Natural killer cell (primary cell): ENCODE measurements at places on chromosomes 2 and 18. TPM values are rescaled to one million over a fixed set of nuclear protein-coding genes. Genes with fewer than 3 reads are reported as not detected.

PLGLB1 gene
- total RNA-seq, result 5.6 TPM

ALPI gene
- not detected for total RNA-seq

STARD7 gene
- 106 TPM for total RNA-seq

HOXD3 gene
- total RNA-seq, result not detected

PROM2 gene
- total RNA-seq, result 0.64 TPM
